ENCODE measurements at places on chromosomes 16 and 17.
A peak's percentile ranks its signal among the peaks of the same experiment; 100 is the strongest.

GRCh38 chr16:67268136-67268579 lies 11.2 kb upstream of the PLEKHG4 start:
- no peak for DNase-seq

DNA sequence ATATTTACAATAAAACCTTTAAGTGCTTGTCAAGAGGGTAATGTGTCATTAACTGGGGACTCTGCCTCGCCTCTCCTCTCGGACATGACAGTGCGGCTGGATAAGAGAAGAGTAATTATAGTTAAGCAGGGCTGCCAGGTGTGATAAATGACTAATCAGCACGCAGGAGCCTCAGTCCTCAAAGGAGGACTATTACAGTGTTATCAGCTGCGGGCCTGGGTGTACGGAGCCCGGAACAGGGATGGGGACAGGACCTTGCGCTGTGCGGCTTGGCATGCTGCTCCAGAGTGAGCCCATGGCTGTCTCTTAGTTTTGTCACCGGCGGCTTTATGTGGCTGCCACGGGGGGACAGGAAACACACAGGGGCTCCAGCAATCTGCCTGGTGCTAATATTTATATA lies 607.2 kb downstream of the MAF start:
- no peak for DNase-seq

- DNase-seq: no peak
Measured at GRCh38 chr17:20228410-20228809, 219.3 kb downstream of the SPECC1 start.

DNA sequence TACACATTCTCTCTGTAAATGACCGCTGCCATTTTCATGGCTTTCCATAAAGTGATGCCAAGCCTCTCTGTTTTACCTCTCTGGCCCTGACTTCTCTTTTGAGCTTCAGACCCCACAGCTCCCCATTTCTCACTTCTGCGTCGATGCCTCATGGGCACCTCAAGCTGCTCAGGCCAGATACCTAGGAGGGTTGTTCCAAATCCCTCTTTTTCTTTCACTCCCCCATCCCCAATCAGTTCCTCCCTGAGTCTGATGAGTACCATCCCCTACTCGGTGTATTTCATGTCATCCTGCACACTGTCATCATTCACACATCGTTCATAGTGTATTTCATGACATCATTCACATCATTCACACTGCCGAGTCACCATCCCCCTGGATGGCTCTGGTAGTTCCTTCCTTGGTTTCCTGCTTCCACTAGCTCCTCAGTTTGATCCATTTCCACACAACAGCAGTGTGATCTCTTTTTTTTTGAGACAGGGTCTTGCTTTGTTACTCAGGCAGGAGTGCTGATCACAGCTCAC lies 43.1 kb downstream of the NTN1 start:
- DNase-seq: no peak

DNA sequence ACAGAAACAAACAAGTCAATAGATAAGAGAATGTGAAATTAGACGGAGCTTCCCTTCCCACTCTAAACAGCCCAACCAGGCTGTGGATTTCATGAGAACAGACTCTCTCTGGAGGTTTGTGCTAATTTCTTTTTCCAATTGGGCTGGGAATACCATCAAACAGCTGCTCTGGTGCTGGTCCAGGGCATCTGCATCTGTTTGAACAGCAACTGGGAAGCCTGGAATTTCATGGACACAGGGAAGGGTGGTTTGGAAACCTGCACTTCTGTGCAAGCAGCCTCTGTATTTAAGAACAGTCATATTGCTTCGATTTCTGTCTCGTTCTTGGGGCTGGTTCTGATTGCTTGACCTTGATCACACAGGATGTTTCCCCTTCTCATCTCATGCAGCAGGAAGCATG lies 88.7 kb downstream of the FOXL1 start:
- no peak for DNase-seq

DNA sequence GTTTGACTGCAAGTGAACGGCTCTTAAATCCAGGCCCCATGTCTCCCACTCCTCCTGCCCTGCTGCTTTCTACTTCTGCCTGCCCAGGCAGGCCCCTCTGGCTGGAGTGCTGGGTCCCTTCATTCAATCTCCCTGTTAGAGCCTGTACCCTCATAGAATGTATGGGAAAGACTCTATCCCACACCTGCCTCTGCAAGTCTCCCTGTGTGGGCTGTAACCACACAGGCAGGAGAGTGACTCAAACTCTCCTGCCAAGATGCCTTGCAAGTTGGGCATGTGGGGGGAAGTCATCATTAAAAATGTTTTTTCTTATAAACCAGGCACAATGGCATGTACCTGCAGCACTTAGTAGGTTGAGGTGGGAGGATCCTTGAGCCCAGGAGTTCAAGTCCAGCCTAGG lies 77.5 kb downstream of the PLXDC1 start:
- DNase-seq: no peak

DNA sequence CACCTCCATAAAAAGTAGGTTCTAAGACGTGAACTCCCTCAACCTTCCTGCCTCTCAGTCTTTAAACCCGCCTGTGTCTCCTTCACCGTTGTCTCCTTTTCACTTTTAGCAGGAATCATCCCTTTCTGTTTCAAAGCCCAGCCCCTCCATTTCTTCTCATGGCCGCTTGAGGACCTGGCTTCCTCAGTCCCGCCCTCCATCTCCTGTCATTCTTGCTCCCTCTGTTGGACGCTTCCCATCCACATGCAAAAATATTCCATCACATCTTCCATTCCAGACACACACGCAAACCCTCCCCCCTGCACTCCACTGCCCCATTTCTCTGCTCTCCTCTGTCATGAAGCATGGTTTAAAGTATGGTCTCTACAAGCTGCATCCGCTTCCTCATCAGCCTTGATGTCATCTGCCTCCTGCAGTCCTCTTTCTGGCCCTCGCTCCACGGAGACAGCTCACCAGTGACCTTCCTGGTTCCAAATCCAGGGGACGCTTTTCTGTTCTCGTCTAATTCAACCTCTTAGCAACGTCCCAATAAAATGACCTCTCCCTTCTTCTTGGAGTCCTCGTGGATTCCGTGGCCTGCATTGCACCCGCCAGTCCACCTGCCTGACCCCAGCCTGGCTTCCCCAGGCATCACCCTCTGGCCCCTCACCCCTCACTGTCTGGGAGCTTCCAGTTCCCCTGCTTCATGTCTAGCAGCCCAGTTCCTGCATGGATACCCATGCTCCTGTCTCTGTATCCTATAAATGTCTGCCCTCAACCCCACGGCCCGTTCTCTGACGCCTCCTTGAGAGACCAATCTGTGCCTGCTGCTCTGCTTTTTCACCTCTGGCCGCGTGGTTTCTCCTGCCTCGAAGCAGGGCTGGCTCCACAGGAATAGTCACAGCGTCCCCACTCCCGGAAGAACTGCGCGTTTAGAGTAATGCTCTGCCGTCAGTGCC lies 26.2 kb downstream of the ANKRD40 start:
- no peak for DNase-seq

GRCh38 chr16:71384073-71384724 lies 25.7 kb downstream of the CALB2 start:
- no peak for DNase-seq

DNA sequence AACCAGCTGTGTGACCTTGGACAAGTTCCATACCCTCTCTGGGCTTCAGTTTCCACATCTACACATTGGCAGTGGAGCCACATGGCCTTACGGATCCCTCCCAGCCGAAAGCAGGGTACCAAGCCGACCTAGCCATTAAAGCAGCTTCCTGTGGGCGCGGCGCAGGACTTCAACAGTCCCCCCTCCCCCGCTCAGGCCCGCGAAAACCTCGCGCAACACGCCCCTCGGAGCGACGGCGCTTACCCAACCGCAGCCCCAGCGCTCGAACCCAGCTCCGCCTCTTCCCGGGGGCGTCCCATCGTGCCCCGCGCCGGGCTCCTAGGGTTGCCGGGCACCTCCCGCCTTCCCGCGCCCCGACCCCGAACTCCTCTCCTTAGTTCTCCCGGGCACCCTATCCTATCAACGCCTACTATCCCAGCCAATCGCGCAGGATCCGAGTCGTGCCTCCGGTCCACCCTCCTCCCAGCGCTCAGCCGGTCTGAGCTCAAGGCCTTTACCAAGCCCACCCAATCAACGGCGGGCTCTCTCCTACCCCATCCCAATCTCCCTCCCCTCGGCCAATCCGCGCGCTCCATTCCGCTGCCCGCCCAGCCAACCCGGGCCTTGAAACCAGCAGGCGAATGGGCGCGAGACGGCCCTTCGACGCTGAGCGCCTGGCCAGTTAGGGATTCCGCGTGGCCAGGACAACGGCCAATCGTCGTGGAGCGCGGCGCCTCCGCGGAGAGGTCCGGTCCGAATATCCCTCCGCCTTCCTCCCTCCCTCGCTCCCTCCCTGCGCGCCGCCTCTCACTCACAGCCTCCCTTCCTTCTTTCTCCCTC lies at the start of gene KPNB1:
Gene KPNB1 (plus strand): TSS at position 767 of the 819 bp plus-strand sequence. CDS start 326 bp downstream, outside the sequence.
- DNase-seq: peak; percentile 96

DNA sequence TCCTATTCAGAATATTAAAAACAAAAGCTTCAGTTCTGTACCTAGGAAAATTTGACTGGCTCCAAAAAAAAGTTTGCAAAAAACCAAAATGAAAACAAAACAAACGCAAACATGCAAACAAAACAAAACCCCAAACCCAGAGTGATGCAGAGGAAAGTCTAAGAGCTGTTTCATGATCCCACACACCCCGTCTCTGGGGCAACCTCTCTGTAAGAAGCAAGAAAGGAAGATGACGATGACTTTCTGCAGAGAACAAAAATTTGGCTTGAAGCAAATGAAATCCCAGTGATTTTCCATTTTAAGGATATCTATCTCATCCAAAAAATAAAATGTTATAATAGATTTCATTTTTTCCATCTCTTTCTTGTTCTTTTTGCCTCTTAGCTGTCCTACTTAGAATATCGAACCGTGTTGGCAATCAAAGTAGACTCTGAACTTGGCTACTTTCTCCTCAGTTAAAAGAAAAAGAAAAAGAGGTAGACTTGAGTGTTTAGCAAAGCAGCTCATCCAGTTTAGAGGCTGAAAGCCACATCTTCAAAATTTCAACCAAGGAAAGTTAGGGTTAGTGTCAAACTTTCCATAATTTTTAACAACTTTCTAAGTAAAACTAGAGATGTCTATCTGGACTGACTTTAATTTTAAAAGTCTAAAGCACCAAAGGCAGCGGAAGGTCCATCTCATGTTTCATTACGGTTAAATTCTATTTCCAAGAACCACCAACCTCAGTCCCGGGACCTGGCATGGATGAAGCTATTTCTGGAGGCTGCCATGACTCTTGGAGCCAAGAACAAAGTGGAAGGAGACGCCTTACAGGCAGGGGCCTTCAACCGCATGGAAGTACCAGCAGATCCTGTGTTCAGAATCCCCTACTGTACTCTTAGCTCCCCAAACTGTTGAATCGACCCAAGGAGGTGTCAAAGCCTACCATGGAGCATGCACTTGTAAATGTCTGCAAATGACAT lies 180.8 kb downstream of the XYLT1 start:
- no peak for DNase-seq

- no peak for DNase-seq
Measured at GRCh38 chr17:81931557-81932332, 4.2 kb upstream of the MAFG start.

DNA sequence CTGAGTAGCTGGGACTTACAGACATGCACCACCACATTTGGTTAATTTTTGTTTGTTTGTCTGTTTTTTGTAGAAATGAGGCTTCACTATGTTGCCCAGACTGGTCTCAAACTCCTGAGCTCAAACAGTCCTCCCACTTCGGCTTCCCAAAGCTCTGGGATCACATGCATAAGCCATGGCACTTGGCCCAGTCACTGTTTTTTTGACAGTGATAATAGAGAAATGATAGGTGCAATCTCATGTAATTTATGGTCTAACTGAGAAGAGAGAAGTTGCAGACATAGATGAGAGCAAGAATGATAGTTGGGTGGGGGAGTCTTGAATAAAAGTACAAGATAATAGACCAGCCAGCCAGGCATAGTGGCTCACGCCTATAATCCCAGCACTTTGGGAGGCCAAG lies 89.7 kb upstream of the TNRC6A start:
- DNase-seq: no peak

GRCh38 chr17:38578229-38579082 lies 27.3 kb downstream of the SRCIN1 start:
- DNase-seq: no peak

- no peak for DNase-seq
Measured at GRCh38 chr17:31511580-31511979, 120.1 kb downstream of the RAB11FIP4 start.

DNA sequence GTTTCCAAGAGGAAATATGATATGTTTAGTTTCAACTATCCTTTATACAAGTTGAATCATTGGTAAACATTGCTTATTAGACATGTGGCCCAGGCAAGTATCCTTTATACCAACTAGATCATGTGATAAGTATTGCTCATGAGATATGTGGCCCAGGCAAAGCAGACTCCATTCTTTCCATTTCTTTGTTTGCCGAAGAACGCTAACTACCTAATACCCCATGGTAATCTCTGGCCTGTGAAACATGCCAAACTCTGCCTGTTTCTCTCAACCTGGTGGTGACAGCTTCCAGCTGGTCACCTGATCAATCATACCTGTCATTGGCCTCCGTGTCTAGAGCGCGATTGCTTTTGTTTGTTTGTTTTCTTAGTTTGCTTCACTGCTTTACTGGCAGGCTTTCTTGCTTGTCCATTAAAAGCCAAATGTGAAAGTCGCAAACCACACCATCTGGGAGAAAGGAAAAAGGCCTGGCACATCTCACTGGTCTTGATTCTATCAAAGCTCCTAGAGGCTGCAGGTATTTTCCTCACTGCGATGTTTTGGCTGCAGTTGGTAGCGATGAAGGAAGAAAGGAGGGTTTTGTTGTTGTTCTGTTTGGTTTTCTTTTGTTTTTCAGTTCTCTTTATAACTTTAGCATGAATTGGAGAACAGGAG lies 686.2 kb downstream of the KCNJ2 start:
- DNase-seq: no peak

DNA sequence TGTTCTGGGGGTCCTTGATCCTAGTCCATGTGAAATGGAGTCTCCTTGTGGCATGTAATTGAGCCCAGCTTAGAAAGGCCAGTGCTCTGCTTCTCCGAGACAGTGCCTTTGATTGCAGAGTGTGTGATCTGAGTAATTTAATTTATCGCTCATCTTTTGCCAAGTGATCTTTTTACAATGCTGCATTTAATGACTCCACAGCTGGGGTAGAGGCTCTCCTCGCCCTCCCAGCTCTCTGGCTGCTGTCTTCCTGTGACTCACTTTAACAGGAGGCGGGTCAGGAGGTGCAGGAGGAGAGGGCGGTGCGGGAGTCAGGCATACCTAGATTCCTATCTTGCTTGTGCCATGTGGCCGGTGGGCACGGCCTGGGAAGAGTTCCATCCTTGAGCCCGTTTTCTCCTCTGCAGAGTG lies 113.4 kb upstream of the FOXF1 start:
- no peak for DNase-seq
